ENCODE measurements at places on chromosomes 11 and 22.

- DNase-seq, result no peak
These were observed 298.3 kb downstream of the TBC1D22A start for GRCh38 chr22:47060718-47061117.

DNA sequence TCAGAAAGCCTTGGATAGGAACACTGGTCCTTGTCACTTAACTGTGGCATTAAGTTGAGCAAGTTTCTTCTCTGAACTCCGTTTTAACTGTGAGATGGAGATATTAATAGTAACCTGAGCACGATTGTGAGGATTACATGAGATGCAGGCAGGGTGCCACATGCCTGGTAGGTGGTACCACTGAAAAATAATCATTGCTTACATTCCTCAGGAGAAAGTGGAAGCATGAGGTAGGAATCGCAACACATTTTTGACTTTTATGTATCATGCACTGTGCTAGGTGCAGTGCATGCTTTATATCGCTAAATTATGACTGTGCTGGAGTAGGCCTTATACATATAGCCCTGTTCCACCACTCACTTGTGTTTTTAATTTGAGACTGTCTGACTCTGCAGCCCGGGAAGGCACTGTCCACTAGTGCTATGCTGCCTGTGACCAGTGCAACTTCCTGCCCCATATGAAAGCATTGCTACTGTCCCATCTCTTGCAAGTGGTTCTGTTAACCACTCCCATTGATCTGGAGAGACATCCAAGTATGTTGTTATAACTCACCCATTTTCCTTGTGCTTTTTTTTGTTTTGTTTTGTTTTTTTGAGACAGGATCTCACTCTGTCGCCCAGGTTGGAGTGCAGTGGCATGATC is 1.0 kb downstream of the UQCR10 start:
- DNase-seq, result no peak

GRCh38 chr11:7281079-7281478 is 29.4 kb downstream of the SYT9 start:
- no peak for DNase-seq

DNA sequence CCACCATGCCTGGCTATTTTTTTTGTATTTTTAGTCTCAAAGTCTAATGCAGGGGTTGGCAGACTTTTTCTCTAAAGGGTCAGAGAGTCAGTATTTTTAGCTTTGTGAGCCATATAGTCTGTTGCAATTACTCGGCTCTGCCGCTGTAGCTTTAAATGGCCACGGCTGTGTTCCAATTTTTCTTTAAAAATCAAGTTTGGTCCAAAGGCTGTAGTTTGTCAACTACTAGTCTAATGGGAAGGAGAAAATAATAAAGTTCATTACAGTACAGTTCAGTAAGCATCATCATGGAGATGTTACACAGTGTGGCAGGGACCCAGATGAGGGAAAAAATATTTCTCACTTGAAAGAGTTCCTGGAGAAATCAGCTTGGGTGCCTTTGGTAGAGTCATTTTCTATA is 107.6 kb downstream of the CSNK2A3 start:
- no peak for DNase-seq

- no peak for DNase-seq
These were observed 4.6 kb downstream of the ETS1 start for GRCh38 chr11:128582496-128583366.

DNA sequence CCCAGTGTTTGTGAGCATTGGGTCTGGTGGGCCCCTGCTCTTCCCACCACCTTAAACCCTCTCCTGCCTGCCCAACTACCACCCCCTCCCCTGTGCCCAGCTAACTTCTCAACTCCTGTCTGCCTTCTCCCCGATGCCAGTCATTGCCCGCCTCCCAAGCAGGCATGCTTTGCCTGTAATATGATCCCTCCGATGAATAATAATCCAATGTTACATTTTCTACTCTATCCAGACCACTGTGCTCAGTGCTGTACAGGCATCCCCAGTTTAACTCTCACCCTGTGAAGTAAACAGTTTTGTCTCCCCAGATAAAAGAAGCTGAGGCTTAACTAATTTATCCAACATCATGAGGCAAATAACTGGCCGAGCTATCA is 35.5 kb upstream of the OLFML1 start:
- no peak for DNase-seq

DNA sequence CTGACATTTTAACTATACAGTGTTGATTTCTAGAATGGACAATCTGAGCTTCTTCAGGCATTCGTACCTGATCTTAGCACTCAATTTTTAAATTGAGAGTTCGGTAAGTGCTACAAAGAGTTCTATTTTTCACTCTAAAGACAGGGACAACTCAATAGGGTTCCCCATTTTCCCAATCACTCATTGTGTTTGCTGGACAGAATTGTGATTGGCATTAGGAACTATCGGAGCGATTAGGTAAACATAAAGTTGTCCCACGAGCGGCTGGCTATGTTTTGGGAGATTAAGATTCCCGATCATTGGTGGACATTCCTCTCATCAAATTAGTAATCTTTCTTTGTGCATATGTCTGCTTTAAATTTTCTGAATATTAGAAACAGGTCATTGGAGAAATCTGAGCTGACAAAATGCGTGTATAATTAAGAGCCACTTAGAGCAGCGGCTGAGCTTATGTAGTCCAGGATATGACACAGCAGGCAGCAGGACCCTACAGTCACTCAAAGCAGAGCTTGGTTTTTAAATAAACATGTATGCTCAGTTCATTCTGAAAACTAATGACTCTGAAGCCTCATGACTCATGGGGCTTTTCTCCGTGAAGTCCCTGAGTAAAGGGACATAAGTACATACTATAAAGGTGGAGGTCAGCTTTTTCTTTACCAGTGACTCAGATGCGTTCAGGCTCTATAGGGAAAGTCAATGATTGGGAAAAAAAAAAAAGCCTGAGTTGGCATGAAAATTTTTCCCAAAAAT is 109.4 kb downstream of the GRIA4 start:
- no peak for DNase-seq

DNA sequence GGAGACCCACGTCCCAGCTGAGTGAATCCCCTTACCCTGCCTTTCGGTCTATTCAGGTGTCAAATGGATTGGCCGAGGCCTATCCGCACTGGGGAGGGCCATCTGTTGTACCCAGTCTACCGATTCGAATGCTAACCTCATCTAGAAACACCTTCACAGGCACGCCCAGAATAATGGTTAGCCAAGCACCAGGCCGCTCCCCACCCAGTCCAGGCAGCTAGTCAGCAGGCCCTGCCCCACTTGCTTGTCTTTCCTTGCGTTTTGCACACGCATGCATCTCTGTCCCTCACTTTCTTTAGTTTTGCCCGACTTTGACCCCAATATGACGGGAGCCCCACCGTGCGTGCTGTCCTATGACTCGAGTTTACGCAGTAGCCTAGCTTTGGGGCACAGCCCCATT is 31.7 kb downstream of the PARVB start:
- no peak for DNase-seq

DNA sequence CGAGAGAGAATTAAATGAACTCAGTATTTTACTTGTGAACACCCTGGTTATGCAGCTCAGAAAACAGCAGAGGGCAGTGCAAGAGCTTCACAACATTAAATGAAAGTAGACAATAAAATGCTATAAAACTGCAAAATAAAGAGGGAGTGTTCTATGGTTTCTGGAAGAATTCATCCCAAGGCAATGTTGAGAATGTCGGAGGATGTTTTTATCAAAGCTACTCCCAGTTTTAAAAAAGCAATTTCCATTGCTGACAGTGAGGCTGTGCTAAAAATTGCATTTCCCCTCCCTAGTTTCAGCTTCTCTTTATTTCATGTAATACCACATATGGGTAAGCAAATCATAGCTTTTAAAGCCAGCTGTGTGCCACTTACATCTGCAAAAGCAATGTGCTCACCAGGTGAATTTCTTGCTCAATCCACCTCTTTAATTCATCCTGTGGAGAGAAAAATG is 296.8 kb downstream of the RAB38 start:
- no peak for DNase-seq

GRCh38 chr11:61828629-61829407 is 718 bp downstream of the FADS2 start:
- no peak for DNase-seq

DNA sequence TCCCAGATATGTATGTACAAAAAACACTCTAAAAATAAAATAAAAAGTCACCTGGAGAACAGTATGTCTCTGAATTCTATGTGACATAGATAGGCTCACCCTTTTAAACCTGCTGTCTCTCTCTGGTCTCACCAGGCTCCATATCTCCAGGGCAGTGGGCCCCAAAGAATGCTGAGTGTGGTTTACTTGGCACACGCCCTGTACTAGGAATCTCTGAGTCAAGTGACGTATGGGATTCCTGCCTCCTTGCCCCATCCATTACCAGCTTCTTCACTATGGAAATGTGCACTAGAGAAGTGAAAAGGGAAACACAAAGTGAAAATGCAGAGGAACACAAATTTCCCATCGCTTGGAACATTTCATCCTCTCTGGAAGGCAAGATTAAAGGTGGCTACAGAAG is 722.2 kb upstream of the TENM4 start:
- no peak for DNase-seq

DNA sequence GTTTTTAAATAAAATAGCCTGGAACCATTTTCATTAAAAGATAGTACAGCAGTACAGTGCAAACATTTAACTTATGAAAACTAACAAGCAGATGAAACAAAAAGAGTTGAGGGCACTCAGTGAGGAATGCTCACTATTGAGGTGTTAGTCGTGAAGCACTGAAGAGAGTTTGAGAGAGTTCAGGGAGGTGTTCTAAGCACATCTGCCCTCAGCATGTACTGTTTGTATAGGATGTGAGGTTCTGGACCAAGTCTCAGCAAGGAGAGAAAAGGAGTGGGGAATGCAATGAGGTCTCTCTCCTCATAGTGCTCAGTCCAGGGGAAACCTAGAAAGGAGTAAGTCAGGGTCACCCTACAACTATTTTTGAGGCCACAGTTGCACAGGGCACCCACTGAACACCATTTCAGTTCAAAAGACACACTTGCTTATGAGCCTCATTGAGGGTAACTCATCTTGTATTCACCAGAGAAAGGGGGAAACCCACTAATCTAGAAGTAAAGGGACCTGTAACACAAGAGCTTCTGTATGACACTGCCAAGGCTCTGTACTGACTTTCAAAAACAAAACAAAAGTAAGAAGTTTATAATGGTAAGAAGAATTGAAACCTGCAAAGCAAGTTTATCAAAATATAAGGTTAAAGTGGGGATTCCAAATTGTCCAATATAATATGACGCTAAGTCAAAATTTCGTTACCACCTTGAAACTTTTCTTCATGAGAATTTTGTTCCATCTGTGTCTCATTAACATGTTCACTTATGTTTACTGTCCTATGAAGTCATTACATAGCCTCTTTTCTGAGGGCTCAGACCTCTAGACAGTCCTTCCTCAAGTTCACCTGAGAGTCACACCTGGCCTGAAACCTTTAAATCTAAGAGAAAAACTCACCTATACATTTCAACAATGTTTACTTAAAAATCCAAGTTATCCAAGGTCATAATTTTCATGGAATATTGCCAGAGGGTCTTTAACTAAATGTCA is 275.3 kb downstream of the ETS1 start:
- DNase-seq, result no peak

DNA sequence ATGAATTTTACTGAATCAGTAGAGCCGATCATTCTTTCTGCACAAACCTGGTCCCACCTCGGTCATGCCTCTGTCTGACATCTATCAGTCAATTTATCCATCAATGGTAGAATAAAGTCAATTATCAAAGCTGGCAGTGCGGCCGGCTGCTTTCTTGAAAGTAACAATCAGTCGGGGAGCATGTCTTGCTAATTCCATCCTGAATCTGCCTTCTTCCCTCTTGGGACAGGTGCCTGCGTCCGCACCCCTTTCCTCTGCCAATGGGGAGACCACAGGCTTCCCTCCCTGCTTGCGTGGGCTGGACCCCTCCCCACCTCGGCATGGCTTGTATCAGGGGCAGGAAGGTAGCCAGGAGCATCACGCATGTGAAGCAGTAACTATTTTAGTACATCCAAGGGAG is 962.9 kb downstream of the BRD1 start:
- DNase-seq, result no peak

- no peak for DNase-seq
These were observed 8.9 kb downstream of the OLFML1 start for GRCh38 chr11:7494086-7494745.

DNA sequence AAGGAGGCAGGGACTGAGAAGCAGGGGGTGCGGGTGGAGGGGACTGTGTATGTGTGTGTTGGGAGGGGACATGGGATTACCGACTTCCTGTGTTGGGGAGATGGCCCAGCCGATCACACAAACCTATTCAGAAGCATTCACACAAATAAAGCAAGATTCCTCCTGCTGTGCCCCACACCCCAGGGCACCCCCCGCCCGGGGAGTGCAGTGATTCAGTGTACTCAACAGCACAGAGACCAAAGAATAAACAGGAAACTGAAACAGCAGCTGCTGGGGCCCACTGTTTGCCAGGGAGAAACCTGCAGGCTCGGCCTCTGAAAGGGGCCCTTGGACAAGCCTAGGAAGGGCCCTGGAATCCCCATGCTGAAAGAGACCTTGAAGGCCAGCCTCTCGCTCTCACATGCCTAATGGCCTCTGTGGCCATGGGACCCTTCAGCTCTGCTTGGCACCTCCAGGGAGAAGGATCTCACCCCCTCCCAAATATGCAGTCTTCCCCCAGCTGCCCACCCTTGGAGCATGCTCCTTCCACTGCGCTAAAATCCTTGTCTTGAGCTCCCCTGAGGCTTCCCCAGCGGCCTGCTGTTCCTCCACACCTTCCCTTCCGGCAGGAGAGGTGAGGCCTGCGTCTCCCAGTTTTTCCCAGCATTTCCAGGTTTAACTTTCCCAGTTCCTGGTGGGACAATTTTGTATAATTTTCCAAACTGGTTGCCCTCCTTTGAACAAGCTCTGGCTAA is 72.9 kb downstream of the CSNK2A3 start:
- DNase-seq, result no peak

DNA sequence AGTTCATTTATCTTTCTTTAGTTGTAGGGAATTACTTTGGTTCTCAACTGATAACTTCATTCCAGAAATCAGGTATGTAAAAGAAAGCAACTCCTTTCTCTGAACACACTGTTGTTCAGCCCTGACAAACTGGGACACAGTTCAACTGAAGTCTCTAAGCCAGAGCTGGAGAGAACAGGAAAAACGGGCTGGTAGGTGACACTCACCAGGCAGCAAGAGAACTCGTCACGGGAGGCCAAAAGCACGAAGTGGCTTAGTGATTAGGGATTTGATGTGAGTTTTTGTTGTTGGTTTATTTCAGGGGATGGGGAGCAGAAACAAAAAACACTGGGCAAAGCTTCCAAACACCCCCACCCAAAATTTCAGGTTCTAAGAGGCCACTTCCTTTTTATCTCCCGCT is 54.1 kb downstream of the MYH9 start:
- no peak for DNase-seq

DNA sequence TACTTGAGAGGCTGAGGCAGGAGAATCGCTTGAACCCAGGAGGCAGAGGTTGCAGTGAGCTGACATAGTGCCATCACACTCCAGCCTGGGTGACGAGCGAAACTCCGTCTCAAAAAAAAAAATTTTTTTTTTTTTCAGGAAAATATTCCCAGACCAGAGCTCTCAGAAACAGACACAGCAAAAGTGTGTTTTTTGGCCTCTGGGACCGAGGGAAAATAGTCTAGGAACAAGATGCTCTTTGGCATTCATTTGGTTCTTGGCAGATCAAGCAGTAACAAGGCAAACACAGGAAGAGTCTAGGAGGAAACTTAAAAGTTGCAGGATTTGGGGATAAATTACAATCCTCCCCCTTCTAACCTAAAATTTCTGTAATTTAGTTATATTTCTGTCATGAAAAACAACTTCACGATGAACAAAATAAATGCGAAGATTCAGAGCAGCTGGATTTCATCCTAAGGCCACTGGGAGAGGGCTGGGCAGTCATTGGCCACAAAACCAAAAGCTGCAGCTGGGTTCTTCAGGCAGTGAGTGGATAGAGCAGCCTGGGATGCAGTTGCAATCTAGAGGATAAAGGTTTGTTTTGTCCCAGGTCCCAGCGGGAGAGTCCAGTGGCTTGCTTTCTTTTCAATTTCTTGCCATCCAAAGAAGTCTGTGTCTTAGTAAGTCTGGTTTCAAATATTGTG is 19.7 kb downstream of the ATG16L2 start:
- no peak for DNase-seq

Measured in stimulated activated CD4-positive, alpha-beta T cell treated with anti-CD3 and anti-CD28 coated beads, Interleukin-2, amount 100 ng/mL, for 4 hours (primary cell).